Motor neuron (in vitro differentiated cells): ENCODE measurements at places on chromosomes 1 and 21. TPM values are rescaled to one million over a fixed set of nuclear protein-coding genes. Genes with fewer than 3 reads are reported as not detected.

Gene SPRR2D
- total RNA-seq, result 0.41 TPM in 1 of 2 replicates, not detected in the other

Gene CD52
- total RNA-seq, result not detected in 2 replicates

Gene CD1B
- total RNA-seq, result not detected in 2 replicates

Gene SLC1A7
- 0.63 and 2.3 TPM in 2 replicates for total RNA-seq

Gene KRTAP12-2
- not detected in 2 replicates for total RNA-seq

Gene CD247
- 0.60 and 0.67 TPM in 2 replicates for total RNA-seq

Gene TTC34
- 1.0 and 1.2 TPM in 2 replicates for total RNA-seq

Gene ASTN1
- total RNA-seq, result 37.0 and 38.2 TPM in 2 replicates

Gene TSPAN2
- 5.1 TPM in 2 replicates for total RNA-seq
